ENCODE measurements at places on chromosomes 3 and 15.

DNA sequence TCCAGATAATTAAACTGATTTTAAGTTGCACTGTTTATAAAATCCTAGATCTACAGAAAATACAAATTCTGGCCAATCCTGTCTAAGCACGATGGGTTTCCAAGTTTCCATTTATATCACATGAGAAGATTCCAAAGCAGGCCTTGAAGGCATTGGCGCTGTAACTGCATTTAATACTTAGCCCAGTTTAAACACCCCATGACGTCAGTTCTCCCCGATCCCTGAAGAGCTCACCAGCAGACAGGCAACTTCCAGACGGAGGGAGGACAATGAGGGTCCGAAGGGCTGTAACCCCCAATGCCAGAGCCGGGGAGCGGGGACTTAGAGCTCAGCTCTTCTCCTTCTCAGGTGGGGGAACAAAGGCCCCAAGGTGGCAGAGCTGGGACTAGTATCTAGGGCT lies 117.3 kb downstream of the XXYLT1 start:
- no peak for DNase-seq

- no peak for DNase-seq
Observed at GRCh38 chr15:60854858-60855564, 374.1 kb downstream of the RORA start.

- no peak for DNase-seq
Observed at GRCh38 chr15:52010633-52011595, 8.1 kb upstream of the MAPK6 start.

DNA sequence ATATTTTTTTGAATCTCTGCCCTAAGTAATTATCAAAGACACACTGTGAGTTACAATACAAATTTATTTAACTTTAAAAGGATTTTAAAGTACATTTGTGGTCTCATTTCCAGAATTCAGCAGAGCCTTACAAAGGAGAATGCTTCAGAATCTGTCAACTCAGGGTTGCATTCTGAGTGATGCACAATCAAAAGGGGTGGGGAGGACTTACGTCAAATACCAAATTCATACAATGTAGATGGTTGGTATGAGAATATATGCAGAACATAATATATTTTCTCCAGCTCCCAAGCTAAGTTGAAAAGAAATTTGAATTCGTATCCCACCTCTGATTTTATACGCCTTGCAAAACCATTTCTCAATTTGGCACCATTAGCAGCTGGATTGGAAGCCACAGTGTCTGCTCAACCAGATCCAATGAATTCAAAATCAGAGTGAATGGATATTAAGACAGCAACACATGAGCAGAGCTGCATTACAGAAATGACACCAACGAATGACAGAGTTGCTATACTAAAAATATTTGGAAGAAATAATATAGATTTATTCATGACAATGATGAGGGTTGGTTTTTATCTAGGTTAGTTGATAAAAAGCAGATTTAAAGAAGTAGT lies 110.4 kb upstream of the CFAP20DC start:
- no peak for DNase-seq

- no peak for DNase-seq
Observed at GRCh38 chr3:160103397-160103796, 114.8 kb downstream of the IL12A start.

- no peak for DNase-seq
Observed at GRCh38 chr15:35567392-35567791, 21.4 kb upstream of the DPH6 start.

GRCh38 chr15:98484914-98485313 lies 163.4 kb upstream of the IGF1R start:
- DNase-seq: no peak

GRCh38 chr15:69013726-69014406 lies 629 bp upstream of the NOX5 start:
- DNase-seq: no peak

- DNase-seq: no peak
Observed at GRCh38 chr15:67146234-67146633, 80.8 kb downstream of the SMAD3 start.

GRCh38 chr3:166554023-166554422 lies 716.8 kb upstream of the BCHE start:
- no peak for DNase-seq

DNA sequence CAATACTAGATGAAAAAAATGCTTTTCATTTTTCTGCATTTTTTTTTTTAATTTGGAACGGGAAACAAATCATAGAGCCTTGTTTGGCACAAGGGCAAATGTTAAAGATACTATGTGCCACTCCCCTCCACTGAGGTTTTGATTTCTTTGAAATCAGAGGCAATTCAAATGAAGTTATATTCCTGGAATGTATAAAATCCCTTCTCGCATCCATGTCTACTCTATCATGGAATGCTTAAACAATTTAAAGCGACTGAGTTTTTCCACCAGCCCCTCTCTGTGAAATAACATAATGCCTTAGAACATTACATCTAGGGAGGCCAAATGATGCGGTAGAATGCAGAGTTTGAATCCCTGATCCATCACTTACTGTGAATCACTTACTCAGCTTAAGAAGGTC lies 69.7 kb downstream of the FMN1 start:
- no peak for DNase-seq

DNA sequence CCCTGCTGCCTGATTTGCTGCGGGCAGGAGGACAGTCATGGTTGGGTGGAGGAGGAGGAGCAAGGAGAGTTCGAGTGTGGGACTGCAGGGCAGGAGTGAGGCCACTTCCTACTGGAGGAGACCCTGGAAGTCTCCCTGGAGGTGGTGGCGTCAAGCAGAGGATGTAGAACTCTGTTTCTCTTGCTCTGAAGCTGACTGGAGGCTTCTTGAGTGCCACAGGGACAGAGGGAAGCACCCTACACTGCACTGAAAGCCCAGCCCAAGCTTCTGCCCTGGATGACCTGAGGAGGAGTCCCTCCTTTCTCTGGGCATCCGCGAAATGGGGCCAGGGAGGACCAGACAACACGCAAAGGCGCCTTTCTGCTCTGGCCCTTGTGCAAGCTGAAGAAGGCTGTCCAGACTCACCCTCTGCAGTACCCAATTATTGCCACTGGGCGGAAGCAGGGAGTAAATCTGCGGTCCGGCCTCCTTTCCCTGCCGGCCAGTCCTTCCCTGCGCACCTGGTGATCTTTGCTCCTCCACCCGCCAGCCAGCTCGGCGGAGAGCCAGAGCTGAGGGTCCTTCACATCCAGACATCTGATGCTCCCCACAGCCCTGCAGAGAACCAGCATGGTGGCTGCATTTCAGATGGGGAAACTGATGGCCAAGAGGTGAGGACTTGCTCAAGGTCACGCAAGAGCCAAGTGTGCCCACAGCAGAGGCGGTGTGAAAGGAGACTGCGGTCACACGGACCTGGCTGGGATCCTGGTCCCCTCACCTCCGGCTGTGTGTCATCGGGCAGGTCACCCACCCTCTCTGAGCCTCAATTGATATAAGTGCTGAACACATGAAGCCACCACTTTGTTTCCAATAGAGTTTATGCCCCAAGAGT lies 207.1 kb downstream of the TBC1D2B start:
- DNase-seq: peak; percentile 62

- no peak for DNase-seq
Observed at GRCh38 chr15:31294067-31294466, 32.6 kb upstream of the KLF13 start.

DNA sequence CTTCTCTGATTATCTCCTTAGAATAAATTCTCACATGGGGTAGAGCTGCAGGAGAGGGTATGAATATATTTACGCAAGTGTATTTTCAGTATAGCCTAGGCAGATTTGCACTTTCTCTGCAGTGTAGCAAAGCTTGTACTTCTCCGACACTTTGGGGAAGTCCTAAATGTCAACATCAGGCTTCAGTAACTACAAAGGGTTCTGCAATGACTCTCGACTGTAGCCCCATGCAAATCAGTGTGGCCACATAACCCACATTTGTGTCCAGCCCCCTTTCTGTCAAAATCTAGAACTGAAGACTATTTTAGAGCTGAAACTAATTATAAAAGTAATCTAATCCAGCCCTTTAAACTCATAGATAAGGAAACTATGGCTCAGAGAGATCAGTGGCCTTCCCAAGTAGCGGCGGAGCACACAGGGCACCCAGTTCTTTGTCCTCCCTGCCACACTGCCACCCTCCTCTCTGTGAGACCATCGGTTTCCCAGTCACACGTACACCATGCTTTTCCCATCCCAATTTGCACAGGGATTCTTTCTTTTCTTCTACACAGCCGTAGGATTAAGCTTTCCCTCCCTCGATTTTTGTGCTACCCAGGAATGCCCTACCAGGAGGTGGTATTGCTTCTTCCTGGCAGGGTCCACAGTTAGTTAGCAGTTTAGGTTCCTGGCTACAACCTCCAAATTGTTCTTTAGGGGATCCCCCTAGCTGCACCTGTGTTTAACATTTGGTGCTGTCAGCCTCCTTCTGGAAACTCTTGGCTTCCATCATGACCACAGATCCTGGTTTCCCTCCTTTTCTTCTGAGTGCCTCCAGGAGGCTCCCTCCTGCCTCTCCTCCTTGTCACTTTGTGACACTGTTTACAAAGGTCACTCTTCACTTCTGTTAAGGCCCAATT lies 22.9 kb downstream of the MRAS start:
- DNase-seq: no peak

- DNase-seq: no peak
Observed at GRCh38 chr3:156404217-156404616, 150.7 kb downstream of the SSR3 start.

DNA sequence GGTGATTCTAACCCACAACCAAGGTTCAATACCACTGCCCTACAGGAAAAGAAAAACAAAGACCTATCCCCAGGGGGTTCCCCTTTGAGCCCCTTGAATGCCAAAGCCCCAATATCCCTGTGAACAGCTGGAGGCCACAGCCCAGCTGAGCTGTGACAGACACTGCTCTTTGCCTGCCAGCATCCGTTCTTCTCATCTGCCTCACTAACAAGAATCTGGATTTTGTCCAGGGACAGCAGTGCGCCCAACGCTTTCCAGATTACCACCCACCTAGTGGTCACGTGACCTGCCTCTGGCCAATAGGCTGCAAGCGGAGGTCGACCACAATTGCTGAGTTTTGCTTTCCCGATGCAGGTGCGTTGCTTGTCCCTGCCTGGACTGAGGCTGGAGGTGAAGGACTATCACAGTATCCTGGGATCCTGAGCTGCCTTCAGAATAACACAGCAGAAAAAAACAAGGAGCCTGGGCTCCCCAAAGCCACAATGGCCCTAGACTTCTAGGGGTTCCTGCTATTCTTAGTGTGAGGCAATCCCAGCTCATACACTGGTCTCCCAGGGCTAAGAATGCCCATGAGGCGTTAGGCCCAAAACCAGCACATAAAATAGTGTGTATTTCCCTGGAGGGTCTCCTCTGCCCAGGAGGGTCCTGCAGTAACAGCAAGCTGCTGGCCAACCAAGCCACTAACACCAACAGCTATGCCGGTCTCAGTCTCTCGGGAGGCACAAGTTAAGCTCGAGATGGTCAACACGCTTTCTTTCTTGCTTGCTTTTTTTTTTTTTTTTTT lies 13.8 kb downstream of the BDH1 start:
- peak; percentile 45 for DNase-seq

DNA sequence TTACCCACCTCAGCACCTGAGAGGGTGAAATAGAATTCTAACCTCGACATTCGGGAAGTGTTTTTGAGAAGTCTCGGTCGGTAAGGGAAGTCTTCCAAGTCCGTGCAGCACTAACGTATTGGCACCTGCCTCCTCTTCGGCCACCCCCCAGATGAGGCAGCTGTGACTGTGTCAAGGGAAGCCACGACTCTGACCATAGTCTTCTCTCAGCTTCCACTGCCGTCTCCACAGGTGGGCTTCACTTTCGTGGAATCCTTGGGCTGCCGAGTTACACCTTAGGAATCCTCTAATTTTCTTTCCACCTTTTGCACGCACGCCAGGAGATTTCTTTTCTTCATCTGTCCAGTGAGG lies 775 bp downstream of the CCNDBP1 start:
- DNase-seq: no peak

DNA sequence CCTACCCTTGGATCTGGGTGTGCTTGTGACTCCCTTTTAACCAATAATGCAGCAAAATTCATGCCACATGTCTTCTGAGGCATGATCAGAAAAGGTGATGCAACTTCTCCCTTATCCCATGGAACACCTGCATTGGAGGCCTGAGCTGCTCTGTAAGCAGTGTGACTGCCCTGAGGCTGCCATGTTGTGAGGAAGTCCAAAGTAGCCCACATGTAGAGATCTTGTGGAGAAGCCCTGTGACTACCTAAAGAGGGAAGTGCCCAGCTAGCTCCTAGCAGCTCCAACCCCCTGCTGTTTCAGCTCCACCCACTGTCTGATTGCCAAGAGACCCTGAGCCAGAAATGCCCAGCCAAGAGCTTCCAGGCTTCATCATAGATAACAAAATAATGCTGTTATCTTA lies 6.4 kb upstream of the NR1D2 start:
- no peak for DNase-seq

GRCh38 chr3:67518236-67518635 lies 136.2 kb downstream of the SUCLG2 start:
- no peak for DNase-seq

- DNase-seq: no peak
Observed at GRCh38 chr15:100627789-100628395, 25.5 kb downstream of the ASB7 start.

- no peak for DNase-seq
Observed at GRCh38 chr3:12974819-12975218, 98.4 kb downstream of the IQSEC1 start.

DNA sequence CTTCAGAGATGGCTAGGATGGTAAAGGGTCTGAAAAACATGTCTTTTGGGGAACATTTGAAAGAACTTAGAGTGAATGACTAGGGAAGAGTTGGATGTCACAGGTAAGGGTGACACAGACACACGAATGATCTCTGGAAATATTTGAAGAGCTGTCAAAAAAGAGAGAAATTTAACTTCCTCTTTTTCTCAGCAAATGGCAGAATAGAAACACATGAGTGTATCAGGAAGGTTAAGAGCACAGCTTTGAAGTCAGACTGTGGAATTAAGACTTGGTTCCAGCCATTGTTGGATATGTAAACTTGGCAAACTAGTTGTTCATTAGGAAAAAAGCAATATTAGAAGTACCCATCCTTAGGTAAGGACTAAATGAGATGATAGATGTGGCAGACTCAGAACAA lies 117.7 kb downstream of the IMPG2 start:
- DNase-seq: no peak

DNA sequence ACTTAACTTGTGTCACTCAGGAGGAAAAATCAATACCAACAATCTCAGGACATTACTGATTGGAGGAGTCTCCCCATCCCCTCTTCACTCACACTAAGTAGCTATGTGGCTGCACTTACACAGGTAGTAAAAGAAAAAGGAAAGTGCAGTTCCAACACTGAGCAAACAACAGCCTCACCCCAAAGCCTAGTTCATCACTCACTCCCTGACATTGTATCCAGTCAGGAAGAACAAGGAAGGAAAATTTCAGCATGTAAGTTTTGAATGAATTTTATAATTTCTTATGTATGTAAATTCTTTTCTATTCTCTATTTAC lies 273.4 kb downstream of the IGSF11 start:
- DNase-seq: no peak

- DNase-seq: no peak
Observed at GRCh38 chr3:132174500-132174899, 139.7 kb upstream of the CPNE4 start.

- no peak for DNase-seq
Observed at GRCh38 chr15:41507820-41508290, 5.8 kb downstream of the LTK start.

Measured in nucleus accumbens (tissue), 56 donors.